ENCODE measurements at places on chromosomes 1 and 21.

GRCh38 chr1:98027103-98027705 lies 106.4 kb upstream of the DPYD start:
- DNase-seq = no peak

GRCh38 chr1:34320053-34320669 lies 143.5 kb downstream of the C1orf94 start:
- no peak for DNase-seq

DNA sequence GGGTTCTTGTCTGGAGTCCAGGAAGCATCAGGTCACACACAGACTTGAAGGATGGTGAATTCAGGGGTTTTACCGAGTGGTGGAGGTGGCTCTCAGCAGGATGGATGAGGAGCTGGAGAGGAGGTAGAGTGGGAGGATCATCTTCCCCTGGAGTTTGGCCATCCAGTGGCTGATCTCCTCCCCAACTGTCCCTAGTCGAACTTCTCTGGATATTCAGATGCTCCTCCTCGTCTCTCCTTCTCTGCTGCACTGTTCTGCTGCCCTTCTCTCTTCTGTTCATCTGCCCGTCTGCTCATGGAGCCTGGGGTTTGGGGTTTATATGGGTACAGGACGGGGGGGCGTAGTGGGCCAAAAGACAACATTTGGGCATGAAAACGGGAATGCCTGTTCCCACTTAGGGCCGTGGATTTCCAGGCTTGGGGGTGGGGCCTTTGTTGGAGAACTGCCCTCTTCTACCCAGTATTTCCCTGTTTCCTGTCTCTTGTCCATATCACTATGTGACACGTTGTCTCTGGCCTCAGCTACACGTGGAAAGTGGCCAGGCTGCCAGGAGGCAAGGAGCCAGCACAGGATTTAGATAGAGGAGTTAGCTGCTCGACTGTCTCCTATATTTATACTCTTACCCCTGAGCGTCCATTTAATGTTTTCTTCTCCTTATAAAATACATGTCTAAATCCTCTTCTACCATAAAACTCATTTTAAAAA lies 76.7 kb downstream of the SIPA1L2 start:
- no peak for DNase-seq

- DNase-seq = no peak
Observed at GRCh38 chr21:17753736-17754135, 65.4 kb downstream of the C21orf91 start.

DNA sequence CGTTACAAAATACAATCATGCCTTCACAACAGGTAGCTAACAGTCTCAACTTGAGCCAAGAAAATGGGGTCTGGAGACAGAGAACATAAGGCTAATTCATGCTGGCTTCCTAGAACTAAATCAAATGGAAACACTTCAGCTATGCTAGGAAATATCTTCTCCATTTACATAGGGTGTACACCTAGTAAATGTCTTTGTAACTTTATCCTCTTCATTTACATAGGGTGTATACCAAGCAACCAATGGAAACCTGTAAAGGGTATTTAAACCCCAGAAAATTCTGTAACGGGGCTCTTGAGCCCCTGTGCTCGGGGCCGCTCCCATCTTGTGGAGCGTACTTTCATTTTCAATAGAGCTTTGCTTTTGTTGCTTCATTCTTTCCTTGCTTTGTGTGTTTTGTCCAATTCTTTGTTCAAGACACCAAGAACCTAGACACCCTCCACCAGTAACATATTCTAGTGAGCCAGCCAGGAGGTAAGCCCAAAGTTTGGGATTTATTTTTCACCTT lies 19.5 kb upstream of the CYP4X1 start:
- DNase-seq = no peak

GRCh38 chr1:57603696-57604095 lies 179.8 kb upstream of the DAB1 start:
- no peak for DNase-seq

DNA sequence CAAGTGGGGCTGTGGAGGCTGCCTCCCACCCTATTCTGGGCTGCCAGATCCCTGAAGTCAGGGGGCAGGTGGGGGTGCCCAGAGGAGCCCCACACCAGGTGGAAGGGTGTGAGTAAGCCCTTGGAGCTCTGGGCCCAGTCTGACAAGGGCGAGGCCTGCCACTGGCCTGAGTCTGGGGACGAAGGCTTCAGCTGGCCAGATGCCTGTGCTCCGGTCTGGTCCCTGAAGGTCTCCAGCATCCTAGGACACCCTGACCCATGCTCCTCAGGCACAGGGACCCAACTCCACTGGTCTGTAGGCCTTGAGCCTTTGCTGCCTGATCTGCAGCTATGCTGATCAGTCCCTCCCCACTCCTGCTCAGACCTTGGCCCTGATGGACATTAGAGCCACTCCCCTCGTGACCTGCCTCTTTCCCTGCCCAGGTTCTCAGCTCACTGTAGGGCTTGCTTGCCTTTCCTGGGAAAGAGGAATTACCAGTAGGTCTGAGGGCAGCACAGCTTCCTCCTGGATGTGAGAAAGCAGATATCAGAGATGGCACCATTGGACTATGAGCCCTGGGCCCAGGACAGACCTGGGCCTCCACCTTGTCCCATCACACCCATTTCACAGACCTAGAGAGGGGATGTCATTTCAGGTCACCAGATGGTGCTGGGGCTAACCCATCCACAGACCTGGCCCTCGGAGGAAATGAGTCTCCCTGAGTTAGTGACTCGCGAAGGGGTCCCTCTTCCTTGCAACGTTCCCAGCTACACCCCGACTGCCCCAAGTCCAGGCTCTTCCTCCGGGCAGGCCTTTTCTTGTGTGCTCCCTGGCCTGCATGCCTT lies 32.8 kb upstream of the CSF3R start:
- no peak for DNase-seq

DNA sequence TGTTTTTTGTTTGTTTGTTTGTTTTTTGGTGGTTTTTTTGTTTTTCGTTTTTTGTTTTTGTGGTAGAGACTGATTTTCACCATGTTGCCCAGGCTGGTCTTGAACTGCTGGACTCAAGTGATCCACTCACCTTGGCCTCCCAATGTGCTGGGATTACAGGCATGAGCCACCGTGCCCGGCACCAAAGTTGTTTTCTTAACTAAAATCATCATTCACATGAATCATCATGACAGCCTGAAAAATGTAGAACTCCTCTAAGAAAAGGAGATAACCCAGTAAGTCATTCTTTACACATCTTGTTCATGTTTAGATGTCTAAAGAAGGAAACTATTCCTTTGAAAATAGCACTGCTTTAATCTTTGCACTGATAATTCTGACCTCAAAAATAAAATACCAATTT lies 37.5 kb downstream of the DISP1 start:
- no peak for DNase-seq

DNA sequence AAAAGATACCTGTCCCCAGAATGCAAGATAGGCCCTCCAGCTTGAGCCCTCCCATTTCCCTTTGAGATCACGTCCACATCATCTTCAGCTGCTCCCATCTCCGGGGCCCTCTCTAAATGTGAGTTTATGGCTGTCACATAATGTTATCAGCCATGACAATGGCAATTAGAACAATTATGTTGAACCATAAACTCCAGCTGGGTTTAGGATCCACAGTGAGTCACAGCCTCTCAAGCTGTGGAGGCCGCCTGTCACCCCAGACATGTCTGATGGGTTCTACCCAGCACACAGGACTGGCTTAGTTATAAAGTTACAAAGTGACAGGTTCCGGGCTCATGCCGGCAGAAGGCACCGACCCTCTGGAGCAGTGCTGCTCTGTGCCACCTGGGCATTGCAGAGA lies 597.3 kb downstream of the PTPRU start:
- no peak for DNase-seq

- no peak for DNase-seq
Observed at GRCh38 chr1:83112248-83112885, 886.6 kb downstream of the TTLL7 start.

- no peak for DNase-seq
Observed at GRCh38 chr1:40985161-40985560, 5.7 kb downstream of the CTPS1 start.

- DNase-seq = peak; percentile 55
Observed at GRCh38 chr1:45543581-45544417, 6.8 kb upstream of the AKR1A1 start.
